ENCODE measurements at places on chromosomes 3 and 15. TPM values are rescaled to one million over a fixed set of nuclear protein-coding genes. Genes with fewer than 3 reads are reported as not detected.

DNA sequence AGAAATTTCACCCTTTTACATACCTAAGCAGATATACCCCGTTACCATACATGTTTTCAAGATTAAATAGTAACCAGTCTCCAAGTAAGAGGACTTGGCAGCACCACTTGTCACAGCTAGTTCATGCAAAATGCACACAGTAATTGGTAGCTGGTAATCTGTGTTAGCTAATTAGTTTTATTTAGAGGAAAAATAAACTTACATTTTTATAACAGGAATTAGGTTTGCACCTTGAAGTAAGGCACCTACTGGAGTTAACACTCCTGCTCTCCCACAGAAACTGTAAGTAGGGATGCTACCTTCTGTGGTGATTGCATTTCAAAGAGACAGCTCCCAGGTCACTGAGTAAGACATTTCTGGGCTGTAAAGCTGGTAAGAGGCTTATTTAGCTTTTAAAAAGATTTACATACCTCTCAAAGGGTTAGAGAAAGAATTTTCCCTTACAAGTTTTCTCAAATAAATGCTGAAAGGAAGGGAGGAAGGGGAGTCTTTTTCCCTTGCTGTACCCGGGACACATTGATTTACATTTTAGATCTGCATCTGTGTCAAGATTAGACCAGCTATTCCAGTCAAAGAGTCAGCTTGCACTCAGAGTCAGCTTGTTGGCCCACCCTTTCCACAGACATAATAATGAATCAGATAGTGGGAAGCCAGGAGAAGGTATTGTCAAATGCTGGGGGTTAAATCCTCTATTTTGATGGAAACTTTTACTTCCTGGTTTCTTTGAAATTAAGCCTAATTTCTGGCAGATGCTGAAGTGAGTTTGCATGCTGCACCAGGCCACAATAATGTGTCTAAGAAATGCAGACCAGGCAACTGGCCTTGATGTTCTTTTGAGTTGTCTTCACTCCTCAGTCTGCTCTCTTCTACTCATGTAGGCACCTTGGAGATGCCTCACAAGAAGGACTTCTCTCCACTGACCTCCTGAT lies 77.6 kb upstream of the CHD2 start:
- H3K4me3 ChIP-seq, result no peak overlapping the region
- no peaks in the 10 kb centered on the region for H3K36me3 ChIP-seq
- peaks cover 21% of the 10 kb centered on the region for H3K4me1 ChIP-seq
- DNase-seq, result no peak
- no peaks in the 10 kb centered on the region for H3K27me3 ChIP-seq

GRCh38 chr3:181417748-181418147 lies 294.0 kb upstream of the SOX2 start:
- H3K4me3 ChIP-seq, result no peak overlapping the region
- no peaks in the 10 kb centered on the region for H3K4me1 ChIP-seq
- H3K27me3 ChIP-seq, result no peaks in the 10 kb centered on the region
- no peak overlapping the region for H3K27ac ChIP-seq

DNA sequence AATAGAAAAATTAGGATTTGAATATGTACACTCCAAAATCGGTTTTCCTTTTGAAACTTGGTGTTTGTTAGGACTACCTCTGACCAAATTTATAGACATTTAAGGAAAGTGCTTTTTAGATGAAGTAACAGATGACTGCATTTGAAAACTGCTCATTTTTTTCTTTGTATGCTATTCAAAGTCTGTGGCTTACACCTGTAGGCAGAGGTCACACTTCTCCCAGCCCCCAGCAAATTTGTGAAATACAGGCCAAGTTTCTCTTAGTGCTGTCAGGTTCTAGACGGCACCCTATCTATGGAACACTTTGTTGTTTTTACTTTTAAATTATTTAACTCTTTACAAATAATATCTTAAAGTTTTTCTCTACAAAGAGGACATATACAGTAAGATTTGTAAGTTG lies 100.8 kb upstream of the C15orf61 start:
- H3K27me3 ChIP-seq, result no peaks in the 10 kb centered on the region
- no peak overlapping the region for H3K4me3 ChIP-seq
- H3K27ac ChIP-seq, result no peak overlapping the region
- no peaks in the 10 kb centered on the region for H3K4me1 ChIP-seq
- no peaks in the 10 kb centered on the region for H3K36me3 ChIP-seq

GRCh38 chr15:55587321-55588069 lies 650 bp downstream of the PYGO1 start:
- H3K27me3 ChIP-seq, result peaks cover 15% of the 10 kb centered on the region
- no peaks in the 10 kb centered on the region for H3K4me1 ChIP-seq
- peak overlapping the region; percentile 70 for H3K27ac ChIP-seq

- DNase-seq, result no peak
- no peaks in the 10 kb centered on the region for H3K27me3 ChIP-seq
- peaks cover 14% of the 10 kb centered on the region for H3K4me1 ChIP-seq
- no peak overlapping the region for H3K4me3 ChIP-seq
- no peaks in the 10 kb centered on the region for H3K36me3 ChIP-seq
Measured at GRCh38 chr3:42851228-42851834, 24.3 kb downstream of the CYP8B1 start.

DNA sequence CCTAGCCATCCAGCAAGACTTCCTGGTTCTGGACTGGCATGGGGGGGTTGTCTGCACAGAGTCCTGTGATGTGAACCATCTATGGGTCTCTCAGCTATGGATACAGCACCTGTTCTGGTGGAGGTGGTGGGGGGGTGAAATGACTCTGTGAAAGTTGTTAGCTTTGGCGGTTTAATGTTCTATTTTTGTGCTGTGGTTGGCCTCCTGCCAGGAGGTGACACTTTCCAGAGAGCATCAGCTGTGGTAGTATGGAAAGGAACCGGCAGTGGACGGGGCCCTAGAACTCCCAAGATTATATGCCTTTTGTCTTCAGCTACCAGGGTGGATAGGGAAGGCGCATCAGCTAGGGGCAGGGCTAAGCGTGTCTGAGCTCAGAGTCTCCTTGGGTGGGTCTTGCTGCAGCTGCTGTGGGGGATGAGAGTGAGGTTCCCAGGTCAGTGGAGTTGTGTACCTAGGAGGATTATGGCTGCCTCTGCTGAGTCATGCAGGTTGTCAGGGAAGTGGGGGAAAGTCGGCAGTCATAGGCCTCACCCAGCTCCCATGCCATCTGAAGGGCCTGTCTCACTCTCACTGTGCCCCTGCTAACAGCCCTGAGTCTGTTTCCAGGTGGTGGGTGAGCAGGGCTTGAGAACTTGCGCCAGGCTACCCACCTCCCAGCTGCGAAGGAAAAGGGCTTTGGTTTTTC lies 7.1 kb upstream of the LARS2 start:
- H3K27me3 ChIP-seq, result no peaks in the 10 kb centered on the region
- H3K27ac ChIP-seq, result no peak overlapping the region
- no peaks in the 10 kb centered on the region for H3K36me3 ChIP-seq
- no peak overlapping the region for H3K4me3 ChIP-seq

DNA sequence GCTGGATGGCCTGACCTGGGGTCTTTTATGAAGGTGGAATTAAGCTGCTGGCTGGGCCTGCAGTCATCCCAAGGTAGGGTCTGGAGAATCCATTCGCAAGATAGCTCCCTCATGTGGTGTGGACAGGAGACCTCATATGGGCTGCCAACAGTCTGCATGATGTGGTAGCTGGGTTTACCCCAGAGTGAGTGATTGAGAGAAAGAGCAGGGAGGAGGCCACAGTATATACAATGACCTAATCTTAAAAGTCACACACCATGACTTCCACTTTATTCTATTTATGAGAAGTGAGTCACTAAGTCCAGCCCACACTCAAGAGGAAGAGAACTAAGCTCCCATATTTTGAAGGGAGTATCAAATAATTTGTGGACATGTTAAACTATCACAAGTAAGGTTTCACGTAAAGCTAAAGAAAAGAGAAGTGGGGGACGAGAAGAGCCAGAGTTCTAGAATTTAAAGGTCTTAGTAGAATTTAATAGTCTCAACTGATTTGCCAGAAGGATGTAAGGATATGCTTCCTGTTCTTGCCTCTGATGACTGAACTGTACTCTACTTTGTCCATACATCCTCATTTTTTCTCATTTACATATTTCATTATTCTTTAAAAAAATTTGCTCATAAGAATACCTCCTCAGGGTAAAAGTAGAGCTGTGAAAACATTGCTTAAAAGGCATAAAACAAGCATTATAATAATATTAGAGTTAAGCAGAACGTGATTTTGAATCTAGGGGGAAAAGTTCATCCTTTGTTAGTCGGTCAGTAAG lies 184.4 kb downstream of the PEX5L start:
- H3K4me3 ChIP-seq, result no peak overlapping the region
- no peaks in the 10 kb centered on the region for H3K27me3 ChIP-seq
- DNase-seq, result no peak
- H3K4me1 ChIP-seq, result no peaks in the 10 kb centered on the region

DNA sequence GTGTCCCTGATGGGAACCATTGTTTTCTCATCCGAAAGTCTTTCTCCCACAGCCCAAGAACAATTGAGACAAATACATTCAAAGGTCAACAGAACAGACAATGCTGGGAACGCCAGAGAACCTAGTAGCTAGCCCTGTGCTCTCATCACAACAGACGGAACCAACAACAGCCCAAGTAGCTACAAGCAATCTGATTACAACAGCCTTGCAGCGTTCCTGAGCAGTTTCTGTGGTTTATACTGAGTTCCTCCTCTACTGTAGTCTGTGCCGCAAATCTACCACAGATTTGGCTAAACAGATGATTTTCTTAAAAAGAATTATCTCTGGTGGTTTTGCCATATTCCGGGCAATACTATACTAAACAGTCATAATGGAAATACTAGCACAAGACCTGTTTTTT lies 435.6 kb downstream of the MECOM start:
- no peaks in the 10 kb centered on the region for H3K36me3 ChIP-seq
- H3K4me1 ChIP-seq, result peaks cover 3% of the 10 kb centered on the region
- no peak for DNase-seq
- no peak overlapping the region for H3K27ac ChIP-seq
- no peak overlapping the region for H3K4me3 ChIP-seq

The P2RY13 gene
- 8.2 TPM for total RNA-seq

GRCh38 chr3:14448063-14448462 lies 45.7 kb downstream of the SLC6A6 start:
- H3K4me3 ChIP-seq, result no peak overlapping the region
- peaks cover 63% of the 10 kb centered on the region for H3K36me3 ChIP-seq
- H3K27me3 ChIP-seq, result no peaks in the 10 kb centered on the region
- H3K4me1 ChIP-seq, result peaks cover 15% of the 10 kb centered on the region
- no peak for DNase-seq
- H3K27ac ChIP-seq, result no peak overlapping the region

DNA sequence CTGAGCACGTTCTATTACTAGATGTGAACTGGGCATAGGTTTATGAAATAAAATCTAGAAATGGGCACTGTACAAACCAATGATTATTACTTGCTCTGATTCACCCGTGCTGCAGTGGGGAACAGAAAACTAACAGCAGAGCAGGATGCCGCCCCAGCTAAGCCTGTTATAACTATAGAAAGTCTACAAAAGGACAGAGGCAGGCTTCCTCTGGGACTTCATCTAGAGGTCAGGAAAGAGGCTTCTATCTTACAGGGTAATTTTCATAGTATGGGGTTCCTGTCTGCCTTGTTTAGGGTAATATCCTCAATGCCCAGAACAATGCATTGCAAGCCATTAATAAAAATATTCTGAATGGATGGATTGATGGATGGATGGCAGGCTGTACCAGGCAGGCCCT lies 177.0 kb upstream of the TBL1XR1 start:
- H3K36me3 ChIP-seq, result no peaks in the 10 kb centered on the region
- H3K4me3 ChIP-seq, result no peak overlapping the region
- DNase-seq, result no peak
- H3K4me1 ChIP-seq, result peaks cover 5% of the 10 kb centered on the region
- no peak overlapping the region for H3K27ac ChIP-seq

DNA sequence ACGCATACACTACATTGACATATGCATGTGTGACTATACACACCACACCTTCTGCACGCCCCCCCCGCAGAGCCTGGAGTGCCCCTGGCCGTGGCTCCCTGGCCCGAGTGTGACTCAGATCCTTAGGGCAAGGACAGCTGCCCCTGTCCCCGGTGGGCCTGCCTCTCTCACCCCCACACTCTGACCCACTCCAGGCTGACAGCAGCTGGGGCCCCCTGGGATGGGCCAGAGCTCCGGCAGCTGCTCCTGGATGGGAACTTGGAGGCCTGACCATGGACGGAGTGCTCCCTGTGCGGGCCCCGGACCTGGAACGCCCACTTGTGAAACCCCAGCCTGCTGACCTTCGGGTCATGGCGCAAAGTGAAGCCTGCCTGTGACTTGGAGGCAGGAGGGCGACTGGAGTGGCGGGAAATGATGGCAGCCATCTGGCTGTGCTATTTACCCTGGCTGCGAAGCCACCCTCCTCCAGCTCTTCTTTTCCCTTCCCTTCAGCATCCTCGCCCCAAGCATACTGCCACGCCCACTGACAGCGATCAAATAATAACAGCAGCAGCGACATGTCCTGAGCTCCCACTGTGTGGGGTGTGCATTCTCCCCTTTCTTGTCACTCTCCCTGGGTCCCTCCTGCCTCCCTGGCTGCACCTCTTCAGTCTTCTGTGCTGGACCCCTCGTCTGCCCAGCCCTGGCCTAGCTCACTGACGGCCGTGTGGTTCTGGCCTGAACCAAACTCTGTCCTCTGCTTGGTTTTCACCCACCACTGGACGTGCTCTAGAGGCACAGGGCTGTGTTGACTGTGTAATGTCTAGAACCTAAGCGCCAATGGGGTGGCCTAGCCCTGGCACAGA lies 90.7 kb upstream of the MEF2A start:
- DNase-seq, result no peak
- no peak overlapping the region for H3K4me3 ChIP-seq
- H3K4me1 ChIP-seq, result peaks cover 39% of the 10 kb centered on the region

DNA sequence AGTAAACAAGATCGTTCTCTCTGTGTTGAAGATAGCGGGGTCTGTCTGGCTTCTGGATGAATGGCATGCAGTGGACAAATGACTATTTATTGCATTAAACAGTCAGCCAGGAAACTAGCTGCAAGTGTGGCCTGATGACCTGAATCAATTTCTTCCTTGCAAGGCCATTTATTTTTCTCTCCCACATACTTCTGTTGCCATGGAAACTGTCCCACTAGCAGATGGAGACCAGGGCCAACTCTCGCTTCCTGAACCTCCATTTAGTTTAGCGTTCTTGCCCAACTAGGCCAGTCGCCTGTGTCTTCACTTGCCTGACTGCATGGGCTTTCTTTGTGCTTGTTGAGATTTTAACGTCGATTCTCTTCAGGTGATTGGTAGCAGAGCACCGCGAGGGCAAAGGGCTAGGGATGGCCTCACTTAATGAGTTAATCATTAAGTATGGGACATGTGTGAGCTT lies 27.6 kb downstream of the LMCD1 start:
- H3K27me3 ChIP-seq, result no peaks in the 10 kb centered on the region
- peak overlapping the region; percentile 33 for H3K27ac ChIP-seq
- peaks cover 18% of the 10 kb centered on the region for H3K36me3 ChIP-seq
- no peak for DNase-seq
- H3K4me1 ChIP-seq, result peaks cover 80% of the 10 kb centered on the region
- no peak overlapping the region for H3K4me3 ChIP-seq

The ERC2 gene
- total RNA-seq, result 1.4 TPM

DNA sequence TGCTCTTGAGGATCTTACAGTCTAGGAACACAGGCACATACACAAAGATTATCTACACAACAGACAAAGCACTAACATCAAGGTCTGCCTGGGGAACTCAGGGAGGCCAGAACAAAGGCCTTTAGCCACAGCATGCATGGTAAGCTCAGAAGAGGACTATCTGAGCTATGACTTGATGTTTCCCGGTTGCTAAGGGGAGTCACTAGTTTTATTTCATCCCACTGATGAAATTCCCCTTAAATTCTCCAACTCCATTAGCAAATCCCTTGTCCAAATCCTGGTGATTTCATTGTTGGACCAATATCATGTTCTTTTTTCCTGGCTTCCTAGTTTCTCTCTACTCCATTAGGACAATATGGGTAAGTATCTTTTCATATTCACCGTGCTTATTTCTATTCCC lies 23.3 kb downstream of the FBN1 start:
- H3K27me3 ChIP-seq, result no peaks in the 10 kb centered on the region
- no peak overlapping the region for H3K27ac ChIP-seq
- no peak overlapping the region for H3K4me3 ChIP-seq
- H3K36me3 ChIP-seq, result no peaks in the 10 kb centered on the region
- peaks cover 7% of the 10 kb centered on the region for H3K4me1 ChIP-seq
- DNase-seq, result no peak

The NR1I2 gene
- not detected for total RNA-seq

The MORC1 gene
- total RNA-seq, result not detected

The RASGRP1 gene
- 9.4 TPM for total RNA-seq

Measured in upper lobe of right lung (tissue), 1 donor.